H1 (cell line): ENCODE measurements at places on chromosomes 5 and 9.
A peak's percentile ranks its signal among the peaks of the same experiment; 100 is the strongest.

GRCh38 chr5:119396030-119396664, 40.3 kb downstream of the TNFAIP8 start:
- DNase-seq, result no peak

GRCh38 chr9:34612788-34613390, 992 bp upstream of the RPP25L start:
- DNase-seq, result peak; percentile 90

DNA sequence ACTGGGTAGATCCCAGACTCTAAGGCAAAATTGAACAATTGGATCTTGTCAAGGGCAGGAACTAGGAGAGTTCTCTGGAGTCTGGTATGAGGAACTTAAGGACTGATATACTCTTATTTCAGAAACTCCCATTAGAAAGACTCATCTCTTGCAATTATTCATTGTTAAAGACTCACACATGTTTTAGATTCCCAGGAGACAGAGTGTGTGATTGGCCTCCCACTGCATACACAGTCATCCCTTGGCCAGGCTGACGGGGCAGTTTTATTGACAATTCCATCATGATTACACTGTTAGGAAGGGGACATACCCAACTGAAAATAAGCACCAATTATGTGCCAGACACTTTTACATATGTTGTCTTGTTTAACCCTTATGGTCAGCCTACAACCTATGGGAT, 347.2 kb downstream of the DMAC1 start:
- DNase-seq, result no peak

DNA sequence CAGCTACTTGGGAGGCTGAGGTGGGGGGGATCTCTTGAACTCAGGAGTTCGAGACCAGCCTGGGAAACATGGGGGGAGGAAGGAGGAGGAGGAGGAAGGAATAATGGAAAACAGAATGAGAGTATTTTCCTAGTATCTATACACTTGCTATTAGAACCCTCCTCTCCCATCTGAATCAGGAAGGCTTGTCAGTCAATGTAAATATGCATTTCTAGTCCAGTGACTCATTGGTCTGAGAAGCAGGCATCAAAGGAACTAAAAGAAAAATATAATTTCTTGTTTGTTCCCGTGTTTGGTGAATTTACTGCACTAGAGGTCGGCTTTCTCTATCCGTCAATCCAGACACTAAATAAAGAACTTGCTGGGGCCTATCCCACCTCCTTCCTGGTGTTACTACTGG, 88.6 kb downstream of the AGTPBP1 start:
- DNase-seq, result no peak

- DNase-seq, result no peak
Measured at GRCh38 chr9:69535911-69536310, 136.3 kb downstream of the APBA1 start.

- DNase-seq, result no peak
Measured at GRCh38 chr5:165393839-165394238, 1888.4 kb downstream of the MAT2B start.

- no peak for DNase-seq
Measured at GRCh38 chr9:135210676-135211523, 123.4 kb downstream of the OLFM1 start.

DNA sequence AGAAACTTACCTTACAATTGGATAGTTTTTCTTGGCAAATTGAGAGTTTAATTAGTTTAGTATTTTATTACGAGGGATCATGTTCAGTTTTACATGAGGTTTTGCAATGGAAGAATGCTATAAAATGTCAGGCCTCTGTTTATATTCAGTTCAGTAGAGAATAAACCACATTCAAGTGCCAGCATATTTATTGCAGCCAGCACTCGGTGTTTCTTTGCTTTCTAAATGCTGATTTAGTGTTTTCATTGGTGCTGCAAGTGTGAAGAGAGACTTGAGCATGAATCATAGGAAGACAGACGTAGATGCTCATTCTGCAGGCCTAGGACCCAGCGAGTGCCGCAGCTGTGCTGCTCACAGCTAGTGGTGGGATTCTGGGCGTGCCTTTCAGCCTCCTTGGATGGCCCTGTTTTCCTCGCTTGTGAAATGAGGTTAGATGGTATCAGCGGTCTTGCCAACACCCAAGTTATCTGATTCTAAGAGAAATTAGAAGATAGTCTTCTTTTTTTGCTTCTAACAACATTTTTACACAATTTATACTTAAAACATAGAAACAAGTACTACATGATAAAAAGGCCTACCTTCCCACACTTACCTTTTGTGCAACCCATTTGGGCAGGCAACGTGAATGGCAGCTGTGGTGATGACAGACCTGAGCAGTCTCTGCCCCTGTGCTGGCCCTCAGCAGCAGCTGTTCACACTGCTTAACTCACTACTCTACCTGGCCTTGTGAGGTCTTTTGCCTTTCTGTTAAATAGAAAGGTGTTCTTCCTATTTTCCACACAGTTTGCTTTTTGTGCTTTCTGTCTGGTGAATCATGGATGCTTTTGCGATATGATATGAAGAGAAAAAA, 26.8 kb upstream of the TNFAIP8 start:
- DNase-seq, result no peak

- DNase-seq, result no peak
Measured at GRCh38 chr9:35816708-35817107, 1.9 kb upstream of the HINT2 start.

DNA sequence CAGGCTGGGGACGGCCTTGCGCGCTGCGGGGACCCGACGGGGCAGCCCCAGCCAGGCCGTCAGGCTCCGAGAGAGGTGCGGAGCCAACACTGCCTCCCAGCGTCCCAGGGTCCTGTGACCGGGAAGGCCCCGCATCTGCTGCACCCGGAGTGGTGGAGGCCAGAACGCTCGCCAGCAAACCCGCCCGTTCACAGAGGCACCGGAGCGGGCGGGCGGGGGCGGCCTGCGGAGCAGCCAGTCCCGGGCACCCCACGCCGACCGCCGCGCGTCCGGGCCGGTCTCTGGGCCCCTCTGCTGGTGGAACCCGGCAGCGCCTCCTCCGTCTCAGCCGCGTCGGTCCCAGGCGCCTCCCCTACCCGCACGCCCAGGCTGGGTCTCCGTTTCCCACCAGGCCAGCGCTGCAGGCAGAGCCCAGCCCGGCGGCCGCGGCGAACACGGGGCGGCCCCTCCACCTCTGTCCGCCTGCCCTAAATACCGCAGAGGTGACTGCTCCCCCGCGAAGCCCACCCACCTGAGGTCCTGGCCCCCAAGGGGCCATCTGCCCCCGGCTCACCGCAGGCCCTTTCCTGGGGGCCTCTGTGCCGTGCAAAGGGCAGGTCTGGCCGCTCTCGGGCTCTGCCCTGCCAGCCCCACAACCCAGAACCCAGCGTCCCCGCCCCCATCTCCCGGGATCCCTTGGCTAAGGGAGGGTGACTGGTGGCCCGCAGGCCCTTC, 15.9 kb downstream of the EXD3 start:
- peak; percentile 27 for DNase-seq

DNA sequence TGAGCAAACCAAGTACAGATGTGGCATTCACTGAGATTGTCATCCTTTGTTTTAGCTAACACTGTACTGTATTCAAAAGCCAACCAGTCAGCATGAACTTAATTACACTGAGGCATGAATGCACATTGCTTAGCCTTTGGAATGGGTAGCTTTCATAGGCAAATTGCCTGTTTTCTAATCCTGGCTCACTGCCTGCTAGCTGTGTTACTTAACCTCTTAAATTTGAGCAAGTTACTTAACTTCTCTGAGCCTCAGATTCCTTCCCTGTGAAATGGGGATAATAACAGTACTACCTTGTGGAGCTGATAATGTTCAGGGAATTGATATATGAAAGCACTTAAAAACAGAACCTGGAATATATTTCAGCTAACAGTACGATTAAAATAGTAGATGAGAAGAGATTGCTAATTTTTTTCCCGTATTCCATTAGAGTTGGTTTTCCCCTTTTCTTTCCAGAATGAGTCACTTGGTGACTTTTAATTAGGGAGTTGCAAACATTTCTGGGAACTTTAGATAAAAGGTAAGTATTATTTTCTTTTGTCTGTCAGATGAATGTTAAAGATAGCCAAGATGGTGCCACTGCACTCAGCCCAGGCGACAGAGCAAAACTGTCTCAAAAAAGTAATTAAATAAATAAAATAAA, 43.9 kb downstream of the ARRDC3 start:
- peak; percentile 19 for DNase-seq

- DNase-seq, result no peak
Measured at GRCh38 chr5:98929710-98930298, 997 bp upstream of the CHD1 start.

GRCh38 chr9:116087246-116087645, 66.3 kb upstream of the PAPPA start:
- DNase-seq, result no peak

- no peak for DNase-seq
Measured at GRCh38 chr5:74617202-74617601, 23.3 kb downstream of the ENC1 start.

GRCh38 chr5:107646418-107646817, 24.3 kb downstream of the EFNA5 start:
- DNase-seq, result no peak

DNA sequence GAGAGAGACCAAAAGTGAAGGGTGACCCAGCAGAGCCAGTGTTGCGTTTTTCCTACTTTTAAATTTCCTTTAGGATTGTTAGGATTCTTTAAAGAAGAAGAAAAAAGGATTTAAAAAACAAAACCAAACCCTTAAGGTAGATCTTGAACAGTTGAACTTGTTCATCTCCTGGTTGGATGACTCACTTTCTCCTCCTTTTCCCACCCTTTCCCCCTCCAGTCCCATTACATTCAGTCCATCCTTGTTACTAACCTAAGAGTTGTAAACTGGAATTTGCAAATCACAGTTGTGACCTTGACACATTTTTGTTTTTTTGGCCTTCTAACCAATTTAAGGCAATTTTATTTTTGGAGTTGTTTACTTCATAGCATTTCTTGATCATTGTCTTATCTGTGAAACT, 289.2 kb downstream of the ARHGAP26 start:
- DNase-seq, result no peak

GRCh38 chr9:98147582-98147981, 28.6 kb upstream of the TRIM14 start:
- DNase-seq, result no peak

- DNase-seq, result no peak
Measured at GRCh38 chr5:32794086-32794485, 83.0 kb downstream of the NPR3 start.

DNA sequence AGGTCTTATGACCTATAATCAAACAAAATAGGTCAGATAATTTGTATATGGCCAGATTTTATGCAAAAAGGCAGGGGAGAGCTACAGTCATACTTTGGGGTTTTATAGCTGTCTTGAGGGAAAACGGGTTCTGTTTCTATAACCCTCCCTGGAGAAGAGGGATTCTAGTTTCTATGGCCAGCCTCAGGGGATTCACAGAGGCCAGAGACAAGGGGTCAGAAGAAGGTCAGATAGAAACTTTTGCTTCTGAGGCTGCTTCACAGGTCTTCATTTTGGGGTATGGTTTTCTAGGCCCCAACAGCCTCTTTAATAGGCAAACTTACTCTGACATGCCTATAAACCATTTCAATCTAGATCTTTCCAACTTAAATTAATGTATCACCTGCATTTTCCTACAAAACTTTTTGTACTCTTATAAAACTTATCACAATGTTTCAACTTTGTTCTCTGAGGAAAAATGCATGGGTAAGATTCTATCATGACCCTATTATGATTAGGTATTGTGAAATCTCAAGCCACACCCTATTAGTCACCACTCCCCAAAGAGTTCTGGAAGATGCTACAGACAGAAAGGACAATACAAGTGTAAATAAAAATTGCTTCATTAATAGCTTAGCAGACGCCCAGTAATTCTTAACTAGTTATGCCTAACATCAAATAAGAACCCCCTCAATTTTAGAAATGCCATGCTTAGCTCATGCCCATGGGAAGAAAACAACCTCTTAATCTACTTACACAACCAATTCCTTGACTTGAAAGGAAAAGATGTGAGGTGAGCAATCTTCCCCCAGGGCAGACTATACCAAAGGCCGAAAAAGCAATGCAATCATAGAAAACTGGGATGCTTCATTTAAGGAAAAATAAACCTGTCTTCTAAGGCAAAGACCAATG, 396.6 kb downstream of the TLR4 start:
- no peak for DNase-seq

DNA sequence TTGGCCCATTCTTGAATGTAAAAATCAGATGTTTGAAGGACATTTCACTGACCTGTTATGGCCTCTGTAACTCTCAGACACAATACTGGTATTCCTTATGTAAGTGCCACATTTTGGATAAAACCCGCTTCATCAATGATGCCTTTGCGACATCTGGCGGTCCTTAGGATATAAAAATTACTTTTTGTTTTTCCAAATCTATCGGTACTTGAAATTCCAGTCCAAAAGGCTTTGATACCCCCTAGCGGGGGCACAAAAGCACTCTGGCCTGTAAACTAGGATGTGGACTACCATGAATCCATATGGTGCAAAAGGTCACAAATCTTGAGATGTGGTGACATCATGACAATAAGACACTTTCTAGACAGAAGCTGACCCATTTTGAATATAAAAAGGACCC, 291.8 kb downstream of the KIAA0825 start:
- no peak for DNase-seq

DNA sequence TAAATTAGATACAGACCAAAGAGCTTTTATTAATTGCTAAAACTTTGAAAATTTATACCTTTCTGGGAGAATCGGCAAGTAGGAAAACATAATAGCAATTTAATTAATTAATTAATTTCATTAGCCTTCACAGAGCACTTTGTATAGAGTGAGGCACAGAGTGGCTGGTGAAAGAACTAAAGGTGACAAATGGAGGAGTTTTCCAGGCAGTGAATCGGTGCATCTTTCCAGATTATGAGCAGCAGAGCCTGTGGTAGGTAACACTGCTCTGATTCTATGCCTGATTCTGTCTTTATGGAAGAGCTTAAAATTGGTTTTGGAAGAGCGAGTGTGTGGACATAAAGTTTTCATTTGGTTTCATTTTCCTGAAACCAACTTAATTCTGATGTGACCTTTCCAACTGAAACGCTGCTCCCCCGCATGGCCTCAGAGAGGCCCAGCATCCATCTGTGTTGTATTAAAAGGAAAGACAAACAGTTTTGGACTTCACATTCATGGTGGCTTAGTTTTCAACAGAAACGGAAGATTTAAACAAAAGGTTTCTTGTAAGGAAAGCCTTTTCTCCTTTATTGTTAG, 188.9 kb upstream of the RPS23 start:
- no peak for DNase-seq

GRCh38 chr5:4532705-4533080, 607.4 kb upstream of the ADAMTS16 start:
- DNase-seq, result no peak

DNA sequence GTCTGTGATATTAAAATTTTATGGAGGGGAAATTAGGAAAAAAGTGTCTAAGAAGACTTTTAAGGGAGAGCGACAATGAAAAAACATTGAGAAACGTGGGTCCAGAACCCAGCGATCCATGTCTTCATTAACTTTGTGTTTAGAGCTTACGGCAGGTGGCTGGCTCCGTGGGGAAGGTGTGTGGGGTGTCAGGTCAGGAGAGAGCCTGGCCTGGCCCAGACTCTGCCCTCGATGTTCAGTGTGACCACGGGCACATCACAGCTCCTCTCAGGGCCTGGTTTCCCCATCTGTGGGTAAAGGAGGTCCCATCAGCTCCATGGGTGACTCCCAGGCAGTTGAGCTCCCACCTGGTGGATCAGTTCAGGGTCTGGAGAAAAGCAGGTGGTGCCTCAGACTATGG, 22.1 kb downstream of the DAB2IP start:
- DNase-seq, result no peak
